ENCODE measurements at places on chromosomes 1 and 21.

DNA sequence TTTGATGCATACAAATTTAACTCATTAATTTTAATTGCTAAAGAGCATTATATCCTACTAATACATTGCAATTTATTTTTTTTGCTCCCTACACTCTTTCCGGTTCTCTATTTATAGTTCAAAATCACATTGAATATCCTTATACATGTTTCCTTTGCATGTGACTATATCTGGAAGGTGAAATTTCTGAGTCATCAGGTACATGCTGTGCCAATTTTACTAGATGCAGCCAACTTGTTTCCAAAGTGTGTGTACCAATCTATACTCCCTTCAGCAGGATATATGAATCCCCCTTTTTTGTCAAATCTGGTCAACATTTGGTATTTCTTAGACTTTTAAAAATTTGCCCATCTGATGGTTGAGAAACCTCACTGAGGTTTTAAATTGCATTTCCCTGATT, 602.9 kb upstream of the CAMK1G start:
- DNase-seq, result no peak

DNA sequence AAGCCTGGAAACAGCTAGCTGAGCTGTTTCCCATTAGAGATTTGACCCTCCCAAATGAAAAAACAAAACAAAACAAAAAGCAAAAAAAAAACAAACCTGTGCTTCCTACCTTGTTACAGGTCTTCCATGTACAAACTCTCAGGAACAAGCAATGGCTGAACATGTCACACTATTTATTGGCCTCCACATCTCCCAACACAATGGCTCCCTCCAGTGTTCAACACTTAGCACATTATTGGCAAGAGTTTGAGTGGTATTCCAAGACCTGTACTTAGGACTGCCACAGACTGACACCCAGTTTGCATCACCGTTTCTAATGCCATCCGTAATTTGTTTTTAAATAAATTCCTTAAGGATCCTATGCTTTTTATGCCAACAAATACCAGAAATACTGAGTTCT, 195.0 kb upstream of the OLFM3 start:
- DNase-seq, result peak; percentile 58

GRCh38 chr1:28927266-28927647, 12.9 kb downstream of the EPB41 start:
- no peak for DNase-seq

- no peak for DNase-seq
Measured at GRCh38 chr1:230262867-230263567, 163.1 kb downstream of the PGBD5 start.

- DNase-seq, result no peak
Measured at GRCh38 chr1:189682591-189682990, 795.1 kb downstream of the BRINP3 start.

GRCh38 chr1:232844791-232845190, 39.6 kb downstream of the MAP10 start:
- no peak for DNase-seq

GRCh38 chr1:156822680-156823079, 6.0 kb upstream of the SH2D2A start:
- no peak for DNase-seq

DNA sequence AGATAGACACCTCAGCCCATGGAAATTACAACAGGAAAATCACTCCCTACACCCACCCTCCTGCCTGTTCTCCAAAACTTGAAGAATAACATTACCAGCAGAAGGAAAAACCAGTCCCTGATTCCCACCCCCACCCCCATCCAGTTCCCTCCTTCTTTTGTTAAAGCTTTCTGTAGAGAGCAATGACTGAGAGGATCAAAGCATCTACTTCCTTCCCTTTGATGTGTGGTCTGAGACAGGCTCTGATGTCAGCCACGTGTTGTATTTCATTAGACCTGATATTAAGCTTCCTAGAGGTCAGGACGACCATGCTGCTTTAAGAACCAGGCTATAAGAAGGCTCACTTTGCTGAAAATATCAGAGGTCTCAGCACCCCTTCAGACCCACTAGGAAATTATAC, 73.9 kb upstream of the HAO2 start:
- peak; percentile 95 for DNase-seq

DNA sequence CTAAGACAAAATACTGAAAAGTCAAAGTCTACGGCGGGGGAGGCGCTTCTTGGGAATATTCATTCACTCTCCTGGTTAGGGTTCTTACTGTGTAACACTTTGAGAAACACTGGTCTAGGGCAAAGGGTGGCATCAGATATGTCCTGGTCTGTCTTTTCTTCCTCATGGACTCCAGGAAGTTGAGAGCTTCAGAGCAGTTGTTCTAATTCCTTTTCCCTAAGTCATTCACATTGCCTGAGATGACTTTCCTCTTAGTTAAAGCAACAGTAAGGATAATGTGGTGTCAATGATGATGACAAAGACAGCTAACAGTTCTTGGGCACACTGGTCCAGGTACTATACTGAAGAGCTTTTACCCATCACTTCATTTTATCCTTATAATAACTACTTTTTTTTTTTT, 27.0 kb downstream of the FGGY start:
- no peak for DNase-seq

DNA sequence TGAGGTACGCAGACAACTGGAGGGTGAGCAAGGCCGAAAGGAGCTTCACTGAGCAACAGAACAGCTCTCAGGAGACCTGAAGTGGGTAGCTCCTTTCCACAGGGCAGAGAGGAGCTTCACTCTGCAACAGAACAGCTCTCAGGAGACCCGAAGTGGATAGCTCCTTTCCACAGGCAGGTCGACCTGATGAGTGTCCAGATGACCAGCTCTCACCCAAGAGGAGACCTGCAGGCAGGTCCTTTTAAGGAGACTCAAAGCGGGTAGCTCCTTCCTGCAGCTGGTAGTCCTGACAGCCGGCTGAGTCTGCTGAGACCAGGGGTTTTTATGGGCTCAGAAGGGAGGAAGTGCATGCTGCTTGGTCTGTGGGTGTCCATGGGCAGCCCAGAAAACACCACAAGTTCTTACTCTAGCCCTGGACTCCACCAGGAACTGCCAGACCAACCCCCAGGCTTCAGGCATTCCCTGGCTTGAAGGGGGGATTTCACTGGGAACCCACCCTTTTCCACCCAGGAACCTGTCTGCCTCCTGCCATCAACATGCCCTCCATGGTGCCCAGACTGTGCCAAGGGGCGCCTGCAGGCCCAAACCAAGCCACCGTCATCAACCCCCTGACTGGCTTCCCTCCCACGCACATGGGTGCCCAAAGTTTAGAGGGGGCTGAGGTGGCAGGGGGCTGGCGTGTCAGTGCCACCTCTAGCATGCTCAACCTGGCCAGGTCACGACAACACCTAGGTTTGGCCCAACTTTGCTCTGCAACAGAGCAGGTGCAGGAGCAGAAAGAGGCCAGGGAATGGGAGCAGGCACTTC, 43.6 kb downstream of the ZBTB8OS start:
- DNase-seq, result no peak

DNA sequence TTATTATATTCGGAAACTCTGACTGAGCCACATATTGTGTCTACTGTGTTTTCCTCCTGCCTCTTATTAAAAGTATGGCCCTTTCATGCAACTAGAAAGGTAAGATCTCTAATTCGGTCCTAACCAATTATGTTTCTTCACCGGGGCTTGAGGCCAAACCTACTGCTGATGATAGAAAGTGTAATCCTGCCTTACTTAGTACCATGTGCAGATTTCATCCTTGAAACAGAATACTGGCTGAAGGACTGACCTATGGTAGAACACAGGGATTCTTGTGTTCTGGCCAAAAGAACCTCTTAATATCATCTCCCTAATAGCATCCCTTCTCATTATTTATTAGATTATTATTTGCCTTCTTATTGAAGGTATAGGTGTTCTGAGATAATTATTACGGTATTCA, 72.6 kb downstream of the TOR3A start:
- no peak for DNase-seq

DNA sequence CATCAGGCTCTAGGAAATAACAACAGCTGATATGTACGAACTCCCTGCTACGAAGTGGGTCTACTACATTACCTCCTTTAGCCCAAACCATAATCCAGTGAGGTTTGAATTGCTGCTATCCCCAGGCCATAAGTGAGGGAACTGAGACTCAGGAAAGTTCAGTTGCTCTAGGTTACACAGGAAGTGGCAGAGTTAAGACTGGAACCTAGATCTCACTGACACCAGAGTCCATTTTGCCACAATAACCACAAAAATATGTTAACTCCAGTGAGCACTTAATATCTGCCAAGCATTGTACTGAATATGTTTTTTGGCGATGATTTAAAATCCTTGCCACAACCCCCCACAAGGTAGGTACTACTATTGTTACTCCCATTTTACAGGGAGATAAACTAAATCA, 8.9 kb upstream of the TADA1 start:
- DNase-seq, result no peak

- no peak for DNase-seq
Measured at GRCh38 chr1:102578804-102579203, 529.5 kb downstream of the COL11A1 start.
